ENCODE measurements at places on chromosomes 12 and 14.

- DNase-seq, result no peak
Measured at GRCh38 chr12:53755451-53755891, 3.7 kb upstream of the CISTR start.

DNA sequence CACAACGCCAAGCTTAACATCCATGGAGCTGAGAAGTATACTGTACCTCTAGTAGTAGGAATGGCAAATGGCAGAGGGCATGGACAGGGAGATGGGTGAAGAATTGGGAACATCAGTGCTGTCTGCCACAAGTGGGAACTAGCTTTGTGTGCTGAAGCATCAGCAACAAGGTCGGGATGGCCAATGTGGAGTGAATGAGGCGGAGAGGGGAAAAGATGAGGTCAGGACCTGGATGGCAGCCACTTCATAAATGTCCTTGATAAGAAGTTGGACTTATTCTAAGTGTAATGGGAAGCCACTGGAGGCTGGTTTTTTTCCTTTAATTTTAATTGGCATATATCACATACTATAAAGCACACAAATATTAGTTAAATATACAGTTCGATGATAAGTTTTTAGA, 21.9 kb upstream of the CLMN start:
- DNase-seq, result no peak

GRCh38 chr12:6777386-6777785, 5.1 kb downstream of the LAG3 start:
- no peak for DNase-seq

DNA sequence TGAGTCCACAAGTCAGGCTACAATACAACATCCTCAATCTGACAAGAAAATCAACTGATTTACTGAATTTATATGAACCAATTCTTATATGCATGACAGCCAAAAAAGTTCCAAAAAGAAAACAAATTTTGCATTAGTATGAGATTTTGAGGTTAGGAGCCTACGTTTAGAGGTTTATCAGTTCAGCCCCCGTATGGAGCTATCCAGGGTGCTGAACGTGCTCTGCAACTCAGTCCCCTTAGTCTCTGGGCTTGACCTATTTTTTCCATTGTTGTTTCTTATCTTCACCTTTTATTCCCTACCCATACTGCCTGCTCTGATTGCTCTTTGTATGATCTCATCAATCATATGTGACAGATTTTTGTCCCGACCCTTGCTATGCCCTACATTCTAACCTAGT, 693.0 kb downstream of the NRXN3 start:
- DNase-seq, result no peak

DNA sequence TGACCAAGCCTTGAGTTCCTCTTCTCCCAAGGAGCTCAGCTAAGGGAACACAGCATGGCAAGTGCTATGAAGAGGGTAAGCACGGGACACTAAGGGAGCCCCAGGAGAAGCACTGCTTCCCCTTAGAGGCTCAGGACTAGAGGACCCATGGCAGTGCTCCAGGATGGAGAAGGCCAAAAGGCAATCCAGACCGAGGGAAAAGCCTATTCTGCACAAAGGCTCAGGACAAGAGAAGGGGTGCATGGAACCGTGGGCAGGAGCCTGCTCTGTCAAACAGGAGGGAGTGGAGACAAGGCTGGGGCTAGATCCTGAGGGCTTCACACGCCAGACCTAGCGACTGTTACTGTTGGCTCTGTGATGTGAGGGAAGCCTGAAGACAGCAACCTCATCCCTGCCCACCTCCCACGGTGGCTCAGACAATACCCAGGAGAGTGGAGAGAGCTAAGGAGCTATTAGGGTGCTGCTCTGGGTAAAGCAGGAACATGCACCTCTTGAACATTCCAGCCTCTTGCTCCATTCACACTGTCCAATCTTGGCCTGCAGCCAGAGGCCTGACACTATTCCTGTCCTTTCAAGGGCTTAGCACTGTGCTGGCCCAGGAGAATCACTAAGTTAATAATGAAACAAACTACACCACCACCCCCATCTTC, 24.2 kb downstream of the OTUB2 start:
- no peak for DNase-seq

DNA sequence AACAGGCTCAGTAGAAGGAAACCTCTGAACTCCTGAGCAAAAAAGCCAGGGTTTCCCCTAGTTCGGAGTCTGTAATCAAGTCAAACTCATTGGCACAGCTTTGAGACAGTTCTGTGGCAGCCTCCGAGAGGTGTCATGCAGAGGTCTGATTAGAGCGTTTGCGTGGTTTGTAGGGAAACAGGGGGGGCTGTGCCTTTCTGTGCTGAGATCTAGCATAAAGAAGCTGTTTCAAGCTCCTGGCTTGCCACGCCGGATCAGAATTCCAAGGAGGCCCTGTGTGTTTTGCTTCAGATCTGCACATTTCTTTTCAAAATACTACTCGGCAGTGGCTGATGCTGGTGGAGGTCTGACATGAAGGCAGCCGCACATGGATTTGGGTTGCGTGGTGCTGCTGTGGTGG, 1.7 kb downstream of the CABP1 start:
- no peak for DNase-seq

DNA sequence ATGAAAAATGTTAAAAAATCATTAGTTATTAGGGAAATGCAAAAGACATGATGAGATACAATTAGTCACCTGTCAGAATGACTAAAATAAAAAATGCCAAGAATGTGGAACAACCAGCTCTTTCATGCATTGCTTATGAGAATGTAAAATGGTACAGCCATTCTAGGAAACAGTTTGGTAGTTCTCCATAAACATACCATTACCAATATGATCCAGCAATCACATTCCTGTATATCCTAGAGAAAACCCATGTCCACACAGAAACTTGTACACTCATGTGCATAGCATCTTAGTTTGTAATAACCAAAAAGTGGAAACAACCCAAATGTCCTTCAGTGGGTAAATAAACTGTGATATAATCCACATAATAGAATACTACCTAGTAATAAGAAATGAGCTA, 245.7 kb downstream of the FUT8 start:
- no peak for DNase-seq

Measured in stimulated activated CD8-positive, alpha-beta memory T cell treated with anti-CD3 and anti-CD28 coated beads, Interleukin-7, amount 100 ng/mL, for 1 hour (primary cell).